T-helper 9 cell (primary cell): ENCODE measurements at places on chromosomes 2 and 18.

DNA sequence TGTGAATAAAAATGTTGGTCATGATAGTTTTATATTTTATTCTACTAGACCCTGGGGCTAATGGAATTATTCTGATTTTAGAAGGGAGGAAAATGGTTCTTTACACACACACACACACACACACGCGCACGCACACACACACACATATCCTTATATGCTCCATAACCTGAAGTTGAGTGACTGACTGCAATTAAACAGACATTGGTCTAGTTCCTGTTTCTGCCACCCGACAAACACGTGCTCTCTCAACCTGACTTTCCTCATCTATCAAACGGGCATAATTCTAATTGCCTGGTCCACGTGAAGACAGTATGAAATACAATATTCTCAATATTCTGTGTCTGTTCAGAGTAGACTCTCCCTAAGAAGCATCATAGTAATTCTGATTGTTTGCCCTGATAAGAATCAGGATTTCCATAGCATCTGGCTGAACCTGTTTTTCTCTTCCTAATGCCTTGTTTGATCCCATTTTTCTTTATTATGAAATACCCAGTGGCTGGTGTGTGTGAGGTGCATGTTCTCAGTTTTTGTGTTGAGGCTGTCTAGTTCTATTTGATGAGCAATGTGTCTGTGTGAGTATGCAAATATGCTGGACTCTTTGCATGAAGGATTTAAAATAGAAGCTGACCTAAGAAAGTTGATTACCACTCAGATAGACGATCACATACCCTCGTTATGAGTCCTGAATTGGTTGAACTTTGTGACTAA, 51.0 kb downstream of the SETBP1 start:
- DNase-seq: no peak

GRCh38 chr2:48406116-48406515, 123.8 kb upstream of the STON1 start:
- DNase-seq: no peak

DNA sequence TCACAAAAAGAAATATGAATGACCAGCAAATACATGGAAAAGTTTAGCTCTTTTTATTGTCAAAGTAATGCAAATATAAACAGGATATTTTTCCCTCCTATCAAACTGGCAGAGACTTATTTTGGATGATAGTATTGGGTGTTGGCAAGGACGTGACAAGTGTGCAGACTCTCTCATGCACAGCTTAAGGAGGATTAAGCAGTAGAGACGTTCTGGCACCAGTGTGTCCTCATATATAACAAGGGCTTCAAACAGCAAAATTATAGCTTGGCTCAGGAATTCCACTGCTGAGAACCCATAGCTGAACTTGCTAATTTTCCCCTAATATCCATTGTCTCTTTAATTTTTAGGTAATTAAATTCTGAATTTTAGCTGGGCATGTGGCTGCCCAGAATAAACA, 114.4 kb downstream of the FAM124B start:
- no peak for DNase-seq

DNA sequence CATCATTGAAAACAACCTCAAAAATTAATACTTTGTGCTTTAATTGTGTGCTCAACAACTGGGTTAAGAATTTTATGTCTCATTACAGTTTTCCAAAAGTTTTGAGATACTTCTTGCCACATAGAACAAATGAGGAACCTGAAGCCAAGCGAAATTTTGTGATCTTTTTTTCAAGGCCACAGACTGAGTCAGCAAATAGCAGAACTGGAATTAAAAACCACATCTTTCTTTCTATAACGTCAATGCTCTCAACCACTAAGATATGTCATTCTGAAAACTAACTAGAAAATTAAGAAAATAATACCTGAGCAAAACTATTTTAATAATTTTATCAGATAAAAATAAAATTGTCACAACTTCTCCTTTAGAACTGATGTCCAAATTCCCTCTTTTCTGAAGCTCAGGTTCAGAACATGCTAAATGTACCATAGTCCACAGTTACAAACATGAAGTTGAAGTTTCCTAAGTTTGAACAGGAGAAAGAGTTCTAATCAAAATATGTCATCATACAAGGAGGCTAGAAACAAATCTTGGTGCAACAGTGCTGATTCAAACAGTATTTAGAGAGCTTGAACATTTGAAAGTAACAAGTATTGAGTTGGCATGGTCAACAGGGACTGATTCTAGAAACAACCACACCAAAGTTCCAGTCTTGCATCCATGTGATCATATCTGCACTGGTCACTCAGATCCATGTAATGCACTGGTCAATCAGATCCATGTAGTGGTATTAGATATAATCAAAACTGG, 27.6 kb upstream of the CALCRL start:
- no peak for DNase-seq

GRCh38 chr18:2096551-2096950, 474.8 kb downstream of the METTL4 start:
- DNase-seq: no peak

DNA sequence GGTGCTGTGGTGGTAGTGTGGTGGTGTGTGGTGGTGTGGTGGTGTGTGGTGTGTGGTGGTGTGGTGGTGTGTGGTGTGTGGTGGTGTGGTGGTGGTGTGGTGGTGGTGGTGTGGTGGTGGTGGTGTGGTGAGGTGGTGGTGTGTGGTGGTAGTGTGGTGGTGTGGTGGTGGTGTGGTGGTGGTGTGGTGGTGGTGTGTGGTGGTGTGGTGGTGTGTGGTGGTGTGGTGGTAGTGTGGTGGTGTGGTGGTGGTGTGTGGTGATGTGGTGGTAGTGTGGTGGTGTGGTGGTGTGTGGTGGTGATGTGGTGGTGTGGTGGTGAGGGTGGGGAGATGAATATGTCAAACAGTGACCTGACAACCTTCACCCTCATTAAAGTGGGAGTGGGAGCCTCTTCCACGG, 55.6 kb upstream of the DLGAP1 start:
- no peak for DNase-seq

- no peak for DNase-seq
Measured at GRCh38 chr2:200354833-200355751, 48.6 kb downstream of the SPATS2L start.
